ENCODE measurements at places on chromosomes 7 and 10.

- no peak for DNase-seq
Observed at GRCh38 chr7:65308300-65308678, 65.4 kb upstream of the ZNF92 start.

- DNase-seq = no peak
Observed at GRCh38 chr7:2048006-2048405, 184.7 kb downstream of the MAD1L1 start.

- no peak for DNase-seq
Observed at GRCh38 chr10:29874606-29875269, 184.6 kb downstream of the JCAD start.

- no peak for DNase-seq
Observed at GRCh38 chr10:83553366-83553765, 585.9 kb upstream of the GHITM start.

GRCh38 chr7:45147858-45148652, 9.5 kb upstream of the RAMP3 start:
- DNase-seq = no peak

- DNase-seq = no peak
Observed at GRCh38 chr7:2760098-2760889, 72.3 kb downstream of the AMZ1 start.

GRCh38 chr10:124025660-124026588, 67.5 kb downstream of the CHST15 start:
- DNase-seq = no peak

GRCh38 chr7:128867842-128868623, 5.4 kb downstream of the ATP6V1F start:
- no peak for DNase-seq

- no peak for DNase-seq
Observed at GRCh38 chr10:88608052-88608732, 21.6 kb downstream of the LIPJ start.

All from activated gamma-delta T cell treated with anti-CD3 and anti-CD28 coated beads, Interleukin-2, amount 50 U/mL, for 16 hours (primary cell).